ENCODE measurements at places on chromosomes 12 and 14. TPM values are rescaled to one million over a fixed set of nuclear protein-coding genes. Genes with fewer than 3 reads are reported as not detected.

Gene ALG10
- 6.7 TPM for total RNA-seq

Gene CAPZA3
- not detected for total RNA-seq

Gene ART4
- 2.7 TPM for total RNA-seq

Gene SLC6A15
- total RNA-seq: 0.21 TPM
